Lung microvascular endothelial cell (primary cell): ENCODE measurements at places on chromosomes 12 and 14.

DNA sequence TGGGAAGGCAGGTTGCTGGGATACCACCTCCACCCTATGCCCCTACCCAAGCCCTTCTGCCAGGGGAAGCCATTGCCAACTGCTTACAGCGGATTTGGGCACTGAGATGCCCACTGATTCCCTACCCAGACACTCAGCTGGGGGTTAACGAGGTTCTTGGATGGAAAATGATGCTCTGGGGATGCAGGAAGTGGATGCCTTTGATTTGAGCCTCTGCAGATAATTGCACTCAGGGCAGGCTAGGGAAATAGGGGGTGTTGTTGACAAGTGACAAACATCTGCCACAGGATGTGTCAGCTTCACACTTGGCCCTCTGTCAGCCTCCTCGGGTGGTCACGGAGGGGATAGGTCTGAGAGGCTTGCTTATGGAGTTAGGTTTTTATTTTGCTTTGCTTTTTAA, 57.4 kb downstream of the RPH3A start:
- DNase-seq: no peak

- peak; percentile 93 for DNase-seq
Measured at GRCh38 chr12:63897931-63898330, 53.4 kb downstream of the SRGAP1 start.

- DNase-seq: no peak
Measured at GRCh38 chr12:39368891-39369290, 74.0 kb downstream of the KIF21A start.

- peak; percentile 55 for DNase-seq
Measured at GRCh38 chr12:24820872-24821271, 128.0 kb downstream of the BCAT1 start.

GRCh38 chr14:80965037-80965436, 9.6 kb downstream of the TSHR start:
- DNase-seq: no peak

DNA sequence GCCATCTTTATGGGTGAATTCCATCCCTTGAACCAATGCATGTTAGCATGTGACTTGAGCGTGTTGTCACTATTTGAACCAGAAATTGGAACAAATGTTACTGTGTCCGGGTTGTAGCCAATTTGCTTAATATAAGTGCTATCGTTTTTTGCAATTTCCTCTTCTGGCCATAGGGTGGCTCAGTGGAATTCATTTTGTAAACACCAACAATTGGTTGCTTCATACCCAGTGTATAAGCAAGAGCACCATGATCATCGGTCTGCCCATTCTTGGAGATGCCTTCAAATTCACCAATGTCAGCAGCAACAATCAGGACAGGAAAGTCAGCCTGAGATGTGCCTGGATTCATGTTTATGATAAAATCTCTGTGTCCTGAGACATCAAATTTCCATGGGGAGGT, 5.0 kb upstream of the NEDD1 start:
- DNase-seq: no peak

GRCh38 chr12:19430988-19431387, 8.3 kb upstream of the AEBP2 start:
- no peak for DNase-seq

- peak; percentile 54 for DNase-seq
Measured at GRCh38 chr12:104063712-104064030, 660 bp upstream of the HCFC2 start.

GRCh38 chr14:98498019-98498885, 773.7 kb downstream of the BCL11B start:
- DNase-seq: no peak

- no peak for DNase-seq
Measured at GRCh38 chr12:109113661-109114321, 2.6 kb upstream of the ACACB start.

DNA sequence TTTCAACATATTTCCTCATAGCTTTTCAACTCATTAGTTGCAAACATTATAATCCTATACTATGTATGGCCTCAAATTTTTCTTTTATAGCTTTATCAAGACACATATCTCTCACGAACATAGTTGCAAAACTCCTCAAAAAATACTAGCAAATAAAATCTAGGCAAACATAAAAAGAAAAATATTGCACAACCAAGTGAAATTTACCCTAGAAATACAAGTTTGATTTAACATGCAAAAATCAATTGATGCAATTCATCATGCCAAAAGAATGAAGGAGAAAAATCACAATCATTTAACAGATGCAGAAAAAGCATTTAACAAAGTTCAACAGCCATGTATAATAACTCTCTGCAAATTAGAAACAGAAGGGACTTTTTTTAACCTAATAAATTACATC, 33.3 kb upstream of the KCNH5 start:
- no peak for DNase-seq

DNA sequence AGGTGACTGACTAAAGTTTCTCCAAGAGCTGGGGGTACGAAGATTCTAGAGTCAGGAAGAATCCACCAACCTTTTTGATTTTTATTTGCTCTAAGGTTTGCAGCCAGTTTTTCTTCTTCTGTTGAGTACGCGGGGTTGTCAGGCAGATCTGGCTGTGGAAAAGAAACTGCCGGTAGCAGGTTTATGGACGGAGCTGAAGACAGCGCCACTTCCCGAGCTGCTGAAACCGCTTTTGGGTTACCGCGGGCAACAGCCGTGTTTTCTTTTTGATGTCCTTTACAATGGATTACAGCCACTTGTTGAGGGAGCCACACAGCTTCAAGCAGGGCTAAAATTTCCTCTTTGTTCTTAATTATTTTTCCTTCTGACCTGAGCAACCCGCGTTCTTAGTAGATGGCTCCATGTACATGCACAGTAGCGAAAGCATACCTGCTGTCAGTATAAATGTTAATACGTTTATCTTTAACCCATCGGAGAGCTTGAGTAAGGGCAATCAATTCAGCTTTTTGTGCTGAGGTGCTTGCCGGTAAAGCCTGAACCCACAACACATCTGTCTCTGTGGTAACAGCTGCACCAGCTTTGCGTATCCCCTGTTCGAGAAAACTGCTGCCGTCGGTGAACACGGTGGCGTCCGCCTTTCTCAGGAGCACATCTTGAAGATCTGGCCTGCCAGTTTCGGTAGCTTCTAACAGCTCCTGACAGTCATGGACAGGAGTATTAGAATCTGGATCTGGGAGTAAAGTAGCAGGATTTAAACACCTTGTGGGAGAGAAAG, 674.3 kb downstream of the TMEM121 start:
- DNase-seq: no peak
